ENCODE measurements at places on chromosomes 7 and 10.

GRCh38 chr7:54781134-54781920 is 22.3 kb upstream of the SEC61G start:
- no peak for DNase-seq

DNA sequence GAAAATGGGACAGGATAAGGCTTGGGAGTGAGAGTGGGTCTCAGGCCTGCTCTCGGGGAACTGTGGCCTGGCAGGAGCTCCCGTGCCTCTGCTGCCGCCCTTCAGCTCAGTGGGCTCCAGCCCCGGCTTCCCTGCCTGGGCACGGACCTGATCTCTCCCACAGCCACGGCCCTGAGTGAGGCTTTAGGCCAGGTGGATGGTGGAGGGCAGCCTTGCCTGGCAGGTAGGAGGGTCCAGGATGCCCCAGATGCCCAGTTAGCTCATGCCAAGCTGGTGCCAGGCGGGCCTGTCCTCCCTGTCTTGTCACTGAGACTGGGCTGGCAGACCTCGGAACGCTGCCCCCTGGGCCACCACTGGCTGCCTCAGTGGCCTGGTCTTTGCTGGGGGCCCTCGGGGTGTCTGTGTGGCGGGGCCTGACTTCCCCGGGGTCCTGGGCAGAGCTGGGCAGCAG is 116.6 kb downstream of the INPP5A start:
- no peak for DNase-seq

DNA sequence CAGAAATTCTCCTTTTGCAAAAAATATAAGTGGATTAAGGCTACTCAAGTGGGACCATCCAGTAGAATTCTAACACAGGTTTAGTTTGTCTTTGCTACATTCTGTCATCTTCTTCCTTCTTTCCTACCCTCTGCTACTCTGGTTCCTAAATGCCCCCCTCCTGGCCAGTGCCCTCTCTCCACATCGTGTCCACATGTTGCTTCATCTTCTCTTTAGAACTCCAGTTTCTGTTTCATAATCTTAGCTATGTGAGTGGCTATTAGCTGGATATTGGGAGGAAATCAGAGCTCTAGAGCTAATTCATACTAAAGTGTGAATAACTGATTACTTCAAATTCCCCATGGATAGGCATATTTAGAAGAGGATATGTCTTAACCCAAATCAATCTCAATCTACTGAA is 528.5 kb downstream of the LRMDA start:
- no peak for DNase-seq

DNA sequence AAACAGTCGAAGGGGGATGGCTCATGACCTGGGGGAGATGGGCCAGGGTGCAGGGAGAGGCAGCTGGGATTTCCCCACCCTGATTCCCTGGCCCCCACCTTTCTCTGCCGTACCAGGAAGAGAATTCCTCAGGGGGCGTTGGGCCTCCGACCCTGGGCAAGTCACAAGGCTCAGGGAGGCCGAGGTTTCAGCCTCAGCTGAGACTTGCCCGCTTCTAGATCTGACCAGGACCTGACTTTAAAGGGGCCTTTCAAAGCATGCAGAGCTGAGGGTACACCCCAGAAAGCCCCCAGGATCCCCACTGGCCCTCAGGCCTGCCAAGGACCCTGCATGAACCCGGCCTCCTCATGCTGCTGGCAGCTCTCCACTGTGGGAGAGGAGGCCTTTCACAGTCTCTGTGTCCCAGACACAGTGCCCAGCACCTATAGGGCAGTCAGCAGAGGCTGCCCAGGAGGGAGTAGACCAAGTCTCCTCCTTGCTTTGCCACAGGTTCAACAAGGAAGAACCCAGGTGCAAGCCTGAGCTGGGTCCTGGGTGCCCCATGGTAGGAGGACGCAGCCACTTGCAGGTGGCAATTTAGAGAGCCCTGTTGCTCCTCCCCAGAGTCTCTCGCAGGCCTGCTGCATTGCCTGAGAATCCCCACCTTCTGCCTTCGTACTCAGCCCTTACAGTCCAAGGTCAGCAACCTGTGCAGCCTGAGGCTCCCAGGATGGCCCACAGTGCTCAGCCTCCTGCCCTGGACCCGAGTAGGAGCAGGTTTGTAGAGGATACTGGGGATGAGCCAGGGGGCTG is 89.3 kb downstream of the CHST15 start:
- DNase-seq = no peak

- no peak for DNase-seq
Observed at GRCh38 chr10:88744002-88744401, 15.8 kb upstream of the LIPN start.

DNA sequence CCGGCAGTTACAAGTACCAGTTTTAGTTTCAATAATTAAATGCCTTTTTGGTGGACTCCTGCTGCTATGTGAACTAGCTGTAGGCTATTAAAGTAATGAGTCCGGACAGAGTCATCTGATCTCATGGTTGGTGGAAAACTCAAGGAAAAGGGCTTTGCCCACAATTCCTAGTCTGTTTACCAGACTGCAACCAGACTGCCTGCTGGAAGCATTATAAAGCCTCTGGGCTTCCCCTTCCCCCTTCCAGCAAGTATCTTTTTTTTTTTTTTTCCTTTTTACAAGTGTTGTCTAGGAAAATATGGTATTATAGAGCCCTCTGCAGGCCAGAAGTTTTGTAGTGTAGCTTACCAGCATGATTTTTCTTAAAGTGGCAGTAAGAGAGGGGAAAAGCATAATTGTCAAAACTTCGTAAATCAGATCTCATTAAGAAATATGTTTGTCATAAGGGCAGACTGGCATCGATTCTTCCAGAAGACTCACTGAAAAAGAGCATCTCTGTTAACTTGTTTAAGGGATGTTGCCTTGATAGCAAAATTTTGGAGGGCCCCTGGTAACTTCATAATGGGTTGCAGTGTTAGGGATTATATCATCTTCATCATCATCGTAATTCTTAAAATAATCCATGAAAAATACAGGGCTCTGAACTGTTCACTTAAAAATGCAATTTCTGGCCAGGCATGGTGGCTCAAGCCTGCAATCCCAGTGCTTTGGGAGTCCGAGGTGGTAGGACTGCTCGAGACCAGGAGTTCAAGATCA is 181.3 kb downstream of the TAX1BP1 start:
- DNase-seq = no peak

DNA sequence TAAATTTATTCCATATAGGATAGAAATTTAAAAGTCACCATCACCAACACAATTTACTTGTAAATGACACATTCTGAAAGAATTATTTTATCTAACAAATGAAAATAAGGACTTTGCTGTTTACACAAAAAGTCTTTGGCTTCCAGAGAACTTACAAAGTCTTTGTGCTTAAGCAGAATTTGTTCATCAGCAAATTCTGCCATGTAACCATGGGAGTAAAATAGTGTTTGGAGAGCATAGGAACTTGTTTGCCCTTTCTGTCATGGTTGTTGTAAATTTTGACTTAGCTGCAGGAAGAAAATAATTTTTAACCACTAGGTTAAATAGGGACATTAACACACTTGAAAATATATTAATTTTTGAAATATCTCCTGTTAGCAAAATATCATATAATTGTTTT is 15.2 kb downstream of the FGL2 start:
- DNase-seq = no peak

DNA sequence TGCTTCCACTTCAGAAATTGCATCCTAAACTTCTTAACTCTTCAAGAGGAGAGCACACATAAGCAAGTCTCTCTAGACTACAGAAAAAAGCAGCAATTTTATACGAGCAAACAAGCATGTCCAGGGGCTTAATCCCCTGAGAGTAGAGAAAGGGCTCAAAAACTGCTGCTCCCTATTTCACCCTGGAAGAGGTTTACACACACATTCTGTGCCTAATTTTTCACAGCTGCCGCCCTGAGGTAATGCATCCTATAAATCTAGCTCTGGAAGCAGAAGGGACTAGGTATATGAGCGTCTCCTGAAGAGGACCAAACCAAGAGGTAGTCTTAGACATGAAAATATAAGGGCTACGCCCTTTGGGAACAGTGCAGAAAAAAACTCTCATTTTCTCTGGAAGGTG is 73.1 kb downstream of the CRPPA start:
- no peak for DNase-seq

DNA sequence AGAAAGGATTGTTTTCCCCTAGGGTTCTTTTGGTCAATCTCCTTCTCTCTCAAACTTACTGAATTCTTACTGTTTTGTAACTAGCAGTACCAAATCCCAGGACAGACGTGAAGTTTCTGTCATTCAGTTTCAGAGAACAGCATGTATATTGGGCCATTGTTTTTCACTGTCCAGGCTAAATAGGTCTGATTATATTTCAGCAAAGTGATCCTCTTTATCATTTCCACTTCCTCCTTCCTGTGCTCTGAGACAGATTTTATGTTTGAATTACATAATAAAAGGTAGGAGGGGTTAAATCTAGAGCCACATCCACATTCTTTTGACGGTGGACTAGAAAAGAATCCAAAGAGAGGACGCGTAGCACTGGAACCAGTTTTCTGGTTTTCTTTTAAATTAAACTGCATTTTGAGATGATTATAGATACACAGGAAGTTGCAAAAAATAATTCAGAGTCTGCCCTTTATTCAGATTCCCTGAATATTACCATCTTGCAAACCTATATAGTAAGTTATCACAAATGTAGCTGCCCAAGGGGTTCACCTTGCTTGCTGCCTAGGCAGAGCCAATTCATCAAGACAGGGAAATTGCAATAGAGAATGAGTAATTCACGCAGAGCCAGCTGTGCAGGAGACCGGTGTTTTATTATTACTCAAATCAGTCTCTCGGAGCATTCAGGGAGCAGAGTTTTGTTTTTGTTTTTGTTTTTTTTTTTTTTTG is 40.1 kb downstream of the AKR1E2 start:
- DNase-seq = no peak

DNA sequence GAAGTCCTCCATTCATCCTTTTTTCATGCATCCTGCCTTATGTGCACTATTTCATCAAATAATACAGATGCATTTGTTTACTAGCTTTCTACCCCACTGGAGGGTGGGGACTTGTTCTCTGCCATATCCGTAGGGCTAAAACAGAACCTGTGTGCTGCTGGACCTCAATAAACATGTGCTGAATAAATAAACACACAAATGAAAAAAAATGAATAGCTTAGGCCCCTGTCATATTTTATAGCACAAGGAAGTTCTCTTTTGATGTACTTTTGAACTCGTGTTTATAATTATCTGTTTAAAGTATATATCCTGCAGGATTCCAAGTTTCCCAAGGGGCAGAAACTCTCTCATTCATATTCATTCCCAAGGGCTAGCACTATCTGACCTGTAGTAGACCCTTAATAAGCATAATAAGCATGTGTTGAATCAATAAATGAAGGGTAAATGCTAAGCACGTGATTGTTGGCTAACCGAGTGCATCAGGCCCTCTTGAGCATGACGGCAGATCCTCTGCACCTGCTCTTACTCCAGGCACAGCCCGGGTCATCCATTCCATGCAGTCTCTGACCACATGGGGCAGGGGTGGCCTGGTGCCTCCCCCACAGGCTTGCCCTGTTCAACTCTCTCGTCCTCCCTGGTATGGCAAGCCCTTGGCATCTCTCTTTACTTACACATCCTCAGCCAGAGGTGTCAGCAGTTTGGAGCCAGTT is 474.1 kb upstream of the ZMIZ1 start:
- DNase-seq = no peak

DNA sequence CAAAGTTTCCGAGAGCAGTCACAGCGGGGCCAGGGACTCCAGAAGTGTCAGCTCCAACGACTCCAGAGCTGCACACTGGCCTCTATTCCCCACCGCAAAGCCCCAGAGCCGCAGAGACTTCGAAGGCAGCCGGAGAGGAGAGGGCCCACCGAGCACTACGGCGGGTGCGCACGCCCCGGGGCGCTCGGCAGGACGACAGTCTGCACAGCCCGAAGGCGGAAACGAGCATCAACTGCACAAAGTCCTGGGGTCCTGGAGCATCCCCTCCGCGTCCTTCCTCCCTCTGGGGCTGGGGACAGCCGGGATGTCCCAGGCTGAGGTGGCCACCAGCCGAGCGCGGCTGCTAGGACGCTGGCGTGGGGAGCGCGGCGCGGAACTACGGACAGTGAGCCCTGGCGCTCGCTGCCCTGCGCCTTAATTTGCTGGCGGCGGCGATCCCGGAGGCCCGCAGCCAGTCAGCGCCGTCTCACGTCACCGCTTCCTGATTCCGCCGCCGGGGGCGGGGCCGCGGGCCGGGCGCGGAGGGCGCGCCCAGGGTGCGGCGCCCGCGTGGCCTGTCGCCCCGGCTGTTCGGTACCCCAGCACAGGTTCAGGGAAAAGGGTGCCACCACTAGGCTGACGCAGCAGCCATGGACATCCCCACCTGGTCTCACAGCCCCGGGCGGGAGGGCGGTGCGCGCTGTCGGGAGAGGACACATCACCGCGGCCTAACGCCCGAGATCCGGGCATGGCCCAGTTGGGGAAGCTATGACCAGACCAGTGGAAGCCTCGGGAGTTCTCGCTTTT is at the start of gene TBX20:
TSS of gene TBX20 (minus strand) at position 391 of the 786 bp plus-strand sequence. CDS start 480 bp downstream, outside the sequence.
- DNase-seq = no peak

GRCh38 chr7:50657341-50657873 is 92.2 kb upstream of the DDC start:
- no peak for DNase-seq

DNA sequence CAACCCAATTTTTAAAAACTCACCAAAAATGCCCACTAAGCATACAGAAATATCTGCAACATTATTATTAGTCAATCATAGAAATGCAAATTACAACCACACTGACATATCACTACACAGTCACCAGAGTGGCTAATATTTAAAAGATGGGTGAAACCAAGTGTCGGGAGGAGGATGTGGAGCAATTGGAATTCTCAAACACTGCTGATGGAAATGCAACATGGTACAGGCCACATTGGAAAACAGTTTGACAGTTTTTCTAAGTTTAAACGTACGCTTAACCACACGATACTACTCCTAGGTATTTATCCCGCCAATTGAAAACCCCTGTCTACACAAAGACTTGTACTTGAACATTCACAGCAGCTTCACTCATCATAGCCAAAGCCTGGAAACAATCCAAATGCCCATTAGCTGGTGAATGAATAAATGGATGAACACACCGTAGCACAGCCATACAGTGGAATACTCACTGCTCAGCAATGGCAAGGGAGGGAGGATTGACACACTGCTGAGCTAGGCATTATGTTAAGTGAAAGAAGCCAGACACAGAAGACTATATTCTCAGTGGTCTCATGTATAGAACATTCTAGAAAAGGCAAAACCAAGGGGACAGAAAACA is 16.3 kb downstream of the GCK start:
- DNase-seq = no peak

DNA sequence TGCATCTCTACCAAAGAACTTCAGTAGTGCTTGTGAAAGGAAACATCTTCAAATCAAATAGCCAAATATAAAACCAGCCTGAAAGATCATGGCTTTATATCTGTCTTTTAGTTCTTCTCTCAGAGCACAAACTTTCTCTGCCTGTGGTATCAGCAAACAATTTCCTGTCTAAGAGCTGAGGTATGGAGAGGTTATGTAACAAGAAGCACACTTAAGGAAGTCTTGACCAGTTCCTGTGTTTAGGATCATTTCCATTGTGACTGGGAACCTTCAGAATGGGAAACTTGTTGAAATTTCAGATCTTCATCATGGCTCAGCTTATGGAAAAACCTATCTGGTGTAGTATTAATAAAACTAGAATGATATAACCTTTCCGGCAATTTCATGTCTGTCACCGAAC is 148.8 kb downstream of the MBL2 start:
- DNase-seq = no peak

Data from CD4-positive, alpha-beta T cell treated with Interleukin-15 for 1 hour (primary cell).